ENCODE measurements at places on chromosomes 1 and 21. TPM values are rescaled to one million over a fixed set of nuclear protein-coding genes. Genes with fewer than 3 reads are reported as not detected.

CACNA1S gene
- 74.3 TPM for total RNA-seq

AKNAD1 gene
- not detected for total RNA-seq

AIM2 gene
- total RNA-seq: not detected

CFHR4 gene
- not detected for total RNA-seq

PRMT6 gene
- 2.0 TPM for total RNA-seq

FAM163A gene
- not detected for total RNA-seq

TFF2 gene
- total RNA-seq: not detected

DIRAS3 gene
- total RNA-seq: 0.59 TPM

TLCD4 gene
- 11.6 TPM for total RNA-seq

HSD3B2 gene
- not detected for total RNA-seq

CELA2A gene
- total RNA-seq: not detected

NTRK1 gene
- 0.22 TPM for total RNA-seq

NBPF6 gene
- not detected for total RNA-seq

GSTM2 gene
- total RNA-seq: 41.4 TPM

MYOG gene
- total RNA-seq: 146 TPM

IL24 gene
- total RNA-seq: not detected

CLDN17 gene
- total RNA-seq: not detected

ATP1A4 gene
- not detected for total RNA-seq

PTPN22 gene
- 0.10 TPM for total RNA-seq

SPATA21 gene
- not detected for total RNA-seq

REN gene
- total RNA-seq: not detected

TNFRSF14 gene
- total RNA-seq: 6.3 TPM

UMODL1 gene
- not detected for total RNA-seq

C1QTNF12 gene
- total RNA-seq: not detected

CNTN2 gene
- not detected for total RNA-seq

C1orf210 gene
- total RNA-seq: not detected

CCT3 gene
- 147 TPM for total RNA-seq

ACKR1 gene
- 20.9 TPM for total RNA-seq

MSH4 gene
- total RNA-seq: 0.55 TPM

LMX1A gene
- not detected for total RNA-seq

FALEC gene
- not detected for total RNA-seq

TTLL10 gene
- total RNA-seq: 0.16 TPM

CELA2B gene
- total RNA-seq: not detected

PADI1 gene
- total RNA-seq: not detected

FGR gene
- 5.8 TPM for total RNA-seq

LHX8 gene
- not detected for total RNA-seq

All from gastrocnemius medialis (tissue), 4 donors.